ENCODE measurements at places on chromosomes 6 and 20.

DNA sequence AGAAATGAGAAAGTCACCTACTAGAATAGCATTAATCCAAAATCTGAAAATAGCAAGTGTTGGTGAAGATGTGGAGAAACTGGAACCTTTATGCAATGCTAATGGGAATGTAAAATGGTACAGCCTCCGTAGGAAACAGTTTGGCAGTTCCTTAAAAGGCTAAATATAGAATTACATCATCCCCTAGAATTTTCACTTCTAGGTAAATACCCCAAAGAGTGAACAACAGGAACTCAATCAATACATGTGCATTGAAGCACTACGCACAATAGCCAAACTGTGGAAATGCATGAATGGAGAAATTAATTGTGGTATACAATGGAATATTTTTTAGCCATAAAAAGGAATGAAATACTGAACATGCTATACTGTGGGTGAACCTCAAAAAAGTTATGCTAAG is 982.0 kb upstream of the FLRT3 start:
- DNase-seq, result no peak

DNA sequence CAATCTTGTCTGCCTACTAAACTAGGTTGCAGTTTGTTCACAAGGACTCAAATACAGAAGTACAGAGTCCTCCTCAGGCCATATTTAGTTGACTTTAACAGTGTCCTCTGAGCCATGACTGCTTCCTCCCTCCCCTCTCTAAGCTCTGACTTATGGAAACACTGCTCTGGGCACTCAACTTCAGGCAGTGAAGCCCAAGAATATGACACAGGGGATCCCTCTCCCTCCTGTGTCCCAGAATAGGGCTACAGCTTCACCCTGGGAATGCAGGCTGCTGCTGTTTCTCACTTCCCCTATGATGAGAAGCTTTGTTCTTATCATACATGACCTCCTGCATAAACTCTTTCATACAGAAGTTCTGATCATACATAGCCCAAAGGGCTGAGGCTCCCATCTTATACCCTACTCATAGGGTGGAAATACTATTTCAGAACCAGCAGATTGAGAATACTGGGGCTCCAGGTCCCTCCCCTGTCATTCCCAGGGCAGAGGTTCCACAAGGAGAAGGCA is 97.3 kb upstream of the UST start:
- no peak for DNase-seq

- DNase-seq, result no peak
Observed at GRCh38 chr20:4169360-4170190, 154.2 kb upstream of the RNF24 start.

DNA sequence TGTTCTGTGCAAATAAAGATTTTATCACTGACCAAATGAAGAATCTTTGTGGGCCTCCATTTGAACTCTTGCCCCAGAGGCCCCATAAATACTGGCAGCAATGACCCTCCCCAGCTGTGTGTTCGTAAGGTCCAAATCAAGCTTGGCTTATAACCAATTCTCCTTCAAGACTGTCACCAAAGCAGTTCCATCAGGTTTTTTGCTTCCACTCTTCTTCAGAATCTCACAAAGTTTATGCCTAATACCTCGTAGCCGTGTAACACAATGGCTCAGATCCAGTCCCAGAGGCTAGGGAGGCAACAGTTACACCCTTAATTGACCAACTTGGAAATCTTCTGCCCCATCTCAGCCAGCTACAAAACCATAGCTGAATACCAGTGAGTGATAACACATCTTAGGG is 120.5 kb downstream of the HIVEP2 start:
- no peak for DNase-seq

DNA sequence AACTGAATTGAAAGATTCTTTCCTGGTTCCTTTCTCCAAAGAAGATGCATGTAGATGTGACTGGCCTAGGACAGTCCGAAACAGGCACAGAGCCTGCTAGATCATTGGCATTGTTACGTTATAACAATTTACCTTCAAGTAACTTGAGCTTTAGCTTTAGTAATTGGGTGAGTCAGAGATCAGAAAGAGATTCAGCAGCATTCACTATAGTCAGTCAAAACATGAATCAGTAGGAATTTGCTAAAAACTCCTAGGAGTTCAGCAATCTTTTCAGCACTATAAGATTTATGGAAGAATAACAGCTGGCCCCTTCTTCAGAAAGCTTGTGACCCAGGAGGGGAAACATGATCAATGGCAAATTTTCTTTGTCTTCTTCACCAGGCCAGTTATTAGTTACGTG is 281.7 kb upstream of the PRDM1 start:
- no peak for DNase-seq

DNA sequence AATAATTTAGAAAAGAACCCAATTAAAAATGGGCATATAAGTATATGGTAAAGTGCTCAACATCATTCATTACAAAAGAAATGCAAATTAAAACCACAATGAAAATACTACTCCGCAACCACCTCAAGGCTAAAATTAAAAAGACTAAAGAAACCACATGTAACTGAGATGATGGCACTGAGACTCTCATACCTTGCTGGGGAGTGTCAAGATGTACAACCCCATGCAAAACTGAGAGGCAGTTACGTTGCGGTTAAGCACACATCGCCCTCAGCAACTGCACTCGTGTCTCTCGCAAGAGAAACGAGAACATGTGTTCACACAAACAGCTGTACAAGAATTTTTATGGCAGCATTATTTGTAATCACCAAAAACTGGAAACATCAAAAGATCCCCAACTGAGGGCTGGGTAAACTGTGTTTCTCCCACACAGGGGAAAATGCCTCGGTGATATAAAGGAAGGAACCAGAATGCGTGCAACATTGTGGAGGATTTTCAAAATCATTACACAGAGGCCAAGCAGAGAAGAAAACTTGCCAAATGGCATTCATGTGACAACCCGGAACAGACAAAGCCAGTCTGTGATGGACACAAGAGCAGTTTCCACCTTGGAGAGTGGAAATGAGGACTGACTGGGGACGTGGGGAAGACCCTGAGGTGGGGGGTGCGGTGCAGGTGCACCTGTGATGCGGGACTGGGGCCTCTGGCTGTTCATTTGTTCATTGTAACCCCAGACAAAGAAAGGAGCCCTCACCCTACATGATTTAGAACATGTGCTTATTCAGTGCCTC is 144.9 kb downstream of the WDR27 start:
- no peak for DNase-seq

All from DMS 273 treated with DMSO at 0.1 percent for 48 hours (cell line).